Fibroblast of skin of left quadriceps (primary cell): ENCODE measurements at places on chromosomes 1 and 21.

DNA sequence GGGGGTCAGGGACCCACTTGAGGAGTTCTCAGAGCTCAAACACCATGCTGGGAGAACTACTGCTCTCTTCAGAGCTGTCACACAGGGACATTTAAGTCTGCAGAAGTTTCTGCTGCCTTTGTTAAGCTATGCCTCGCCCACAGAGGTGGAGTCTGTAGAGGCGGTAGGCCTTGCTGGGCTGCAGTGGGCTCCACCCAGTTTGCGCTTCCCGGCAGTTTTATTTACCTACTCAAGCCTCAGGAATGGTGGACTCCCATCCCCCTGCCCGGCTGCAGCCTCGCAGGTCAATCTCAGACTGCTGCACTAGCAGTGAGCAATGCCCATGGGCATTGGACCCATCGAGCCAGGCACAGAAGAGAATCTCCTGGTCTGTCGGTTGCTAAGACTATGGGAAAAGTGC lies 706.4 kb downstream of the LRRIQ3 start:
- DNase-seq = no peak

- DNase-seq = no peak
Observed at GRCh38 chr21:16473988-16474387, 744.2 kb downstream of the USP25 start.

DNA sequence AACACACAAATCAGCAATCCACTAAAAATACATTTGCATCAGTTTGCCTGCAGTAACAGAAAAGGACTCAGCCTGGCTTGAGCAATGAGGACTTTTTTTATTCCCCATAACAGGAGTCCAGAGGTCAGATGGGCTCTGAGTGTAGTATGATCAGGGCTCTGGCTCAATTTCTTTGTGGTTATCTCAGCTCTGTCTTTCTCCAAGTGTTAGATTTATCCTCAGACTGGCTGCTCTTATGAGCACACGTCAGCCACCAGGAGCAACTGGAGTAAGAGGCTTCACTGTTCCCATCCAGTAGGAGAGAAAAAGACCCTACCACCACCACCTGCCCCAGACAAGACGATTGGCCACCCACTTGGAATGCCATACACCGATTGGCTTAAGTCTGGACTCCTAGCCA lies 36.2 kb upstream of the KLHDC7A start:
- DNase-seq = no peak

DNA sequence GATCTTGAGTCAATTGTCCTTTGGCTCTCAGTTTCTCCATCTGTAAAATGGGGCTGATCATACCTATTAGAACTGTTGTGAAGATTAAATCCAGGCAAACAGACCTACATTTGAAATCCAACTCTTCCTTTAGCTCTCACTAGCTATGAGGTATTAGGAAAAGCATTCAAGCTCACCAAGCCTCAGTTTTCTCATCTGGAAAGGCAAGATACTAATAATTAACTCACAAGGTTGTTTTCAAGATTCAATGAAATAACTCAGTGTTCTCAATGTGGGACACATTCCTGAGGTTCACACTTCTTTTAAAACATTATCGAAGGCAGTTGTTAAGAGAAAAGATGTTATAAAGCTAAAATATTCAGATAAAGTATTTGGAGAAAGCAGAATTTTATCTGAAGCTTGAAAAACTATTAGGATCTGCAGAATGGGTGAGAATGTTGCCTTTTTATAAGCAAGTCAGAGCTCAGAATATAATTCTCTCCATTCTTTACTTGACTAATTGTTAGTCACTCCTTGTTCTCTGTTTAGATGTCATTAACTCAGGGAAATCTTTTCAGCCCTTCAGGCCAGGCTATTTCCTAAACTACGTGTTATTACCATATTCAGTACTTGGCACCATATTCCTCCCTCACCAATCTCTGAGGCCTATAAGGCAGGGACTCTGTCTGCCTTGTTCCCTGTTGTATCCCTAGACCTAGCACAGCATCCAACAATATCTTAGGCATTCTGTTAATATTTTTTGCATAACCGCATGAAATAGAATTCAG lies 72.0 kb upstream of the VAV3 start:
- no peak for DNase-seq

DNA sequence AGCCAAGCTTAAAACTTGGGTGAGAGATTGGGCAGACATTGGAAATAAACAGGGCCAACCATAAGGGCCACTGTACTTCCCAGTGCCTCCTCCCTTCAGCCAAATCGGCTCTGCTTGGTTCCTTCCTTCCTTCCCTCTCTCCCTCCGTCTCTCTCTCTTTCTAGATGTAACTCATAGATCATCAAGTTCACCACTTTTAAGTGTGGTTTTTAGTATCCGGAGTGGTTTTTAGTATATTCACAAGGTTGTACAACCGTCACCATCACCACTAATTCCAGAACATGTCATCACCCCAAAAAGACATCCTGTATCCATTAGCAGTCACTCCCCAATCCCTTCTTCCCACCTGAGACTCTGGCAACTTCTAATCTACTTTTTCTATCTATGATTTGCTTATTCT lies 51.0 kb downstream of the MYSM1 start:
- DNase-seq = no peak

DNA sequence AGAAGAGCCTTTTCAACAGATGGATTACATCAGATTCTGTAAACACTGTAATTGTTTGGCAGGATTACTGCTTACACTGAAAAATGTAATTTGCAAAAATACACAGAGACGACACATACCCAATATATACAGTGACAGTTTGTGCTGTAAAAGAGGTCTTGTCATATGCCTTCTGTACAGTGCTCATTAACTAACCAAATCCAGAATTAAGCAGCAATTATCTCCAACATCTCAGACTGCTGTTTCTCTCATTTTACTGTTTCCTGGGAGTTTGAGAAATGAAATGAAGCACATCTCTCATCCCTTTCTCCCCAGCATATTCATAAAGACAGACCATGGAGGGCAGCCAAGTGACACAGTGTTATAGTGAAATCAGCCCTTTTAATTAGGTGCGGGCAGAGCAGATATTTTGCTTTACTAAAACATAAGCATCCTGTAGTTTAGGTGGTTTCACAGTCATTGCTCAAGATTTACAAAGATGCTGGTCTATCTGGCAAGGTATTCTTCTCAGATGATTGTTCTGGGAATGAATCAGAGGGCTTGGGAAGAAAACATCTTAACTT lies 618.4 kb upstream of the USP24 start:
- peak; percentile 95 for DNase-seq

DNA sequence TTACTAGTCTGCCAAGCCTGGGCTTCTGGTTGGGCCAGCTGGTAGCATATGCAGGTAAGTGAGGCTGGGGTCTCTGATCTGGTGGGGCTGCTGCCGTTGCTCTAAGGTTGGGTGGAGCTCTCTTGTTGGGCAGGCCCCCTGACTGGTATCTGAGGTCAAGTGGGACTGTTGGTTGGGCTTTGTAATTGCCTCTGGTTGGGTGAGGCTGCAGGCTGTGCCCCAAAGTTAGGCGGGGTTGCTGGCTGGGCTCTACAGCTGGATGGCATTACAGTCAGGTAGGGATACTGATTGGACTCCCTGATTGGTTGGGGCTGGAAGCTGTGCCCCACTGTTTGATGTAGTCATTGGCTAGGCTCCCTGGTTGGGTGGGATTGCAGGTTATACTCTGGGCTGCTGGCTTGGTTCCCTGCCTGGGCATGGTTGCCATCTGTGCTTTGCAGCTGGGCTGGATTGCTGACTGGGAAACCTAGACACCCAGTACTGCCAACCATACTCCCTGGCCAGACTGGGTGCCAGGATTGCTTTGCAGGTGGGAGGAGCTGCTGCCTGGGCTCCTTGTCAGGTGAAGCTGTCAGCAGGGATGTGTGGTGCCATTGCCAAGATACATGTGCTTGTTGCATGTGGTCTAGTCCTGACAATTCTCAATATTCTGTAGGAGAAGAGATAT lies 130.5 kb downstream of the RABGAP1L start:
- no peak for DNase-seq

- no peak for DNase-seq
Observed at GRCh38 chr1:220153147-220153546, 59.2 kb downstream of the IARS2 start.

DNA sequence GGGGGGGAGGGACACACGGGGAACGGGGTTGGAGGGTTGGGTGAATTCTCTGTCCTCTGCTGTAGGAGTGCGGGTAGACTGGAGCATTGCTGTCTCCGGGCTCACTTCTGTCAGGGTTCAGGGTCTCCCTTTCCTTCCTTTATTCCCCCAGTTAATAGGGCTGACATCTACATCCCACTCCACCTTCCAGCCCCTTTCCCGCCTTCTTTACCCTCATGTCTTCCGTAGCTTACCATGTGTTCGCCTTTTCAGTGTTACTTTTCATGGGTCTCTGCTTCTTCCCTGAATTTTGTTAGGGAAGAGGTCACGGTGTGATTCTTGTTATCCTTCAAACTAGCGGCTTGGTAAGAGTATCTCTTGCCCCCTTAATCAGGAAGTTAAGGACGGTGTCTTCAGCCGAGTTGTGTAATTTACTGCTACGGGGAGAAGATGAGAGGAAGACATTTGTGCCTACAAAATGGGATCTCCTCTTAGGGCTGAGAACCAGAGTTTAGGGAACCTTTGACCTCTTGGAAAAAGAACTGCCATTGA lies 917 bp downstream of the RAP1A start:
- DNase-seq = no peak

DNA sequence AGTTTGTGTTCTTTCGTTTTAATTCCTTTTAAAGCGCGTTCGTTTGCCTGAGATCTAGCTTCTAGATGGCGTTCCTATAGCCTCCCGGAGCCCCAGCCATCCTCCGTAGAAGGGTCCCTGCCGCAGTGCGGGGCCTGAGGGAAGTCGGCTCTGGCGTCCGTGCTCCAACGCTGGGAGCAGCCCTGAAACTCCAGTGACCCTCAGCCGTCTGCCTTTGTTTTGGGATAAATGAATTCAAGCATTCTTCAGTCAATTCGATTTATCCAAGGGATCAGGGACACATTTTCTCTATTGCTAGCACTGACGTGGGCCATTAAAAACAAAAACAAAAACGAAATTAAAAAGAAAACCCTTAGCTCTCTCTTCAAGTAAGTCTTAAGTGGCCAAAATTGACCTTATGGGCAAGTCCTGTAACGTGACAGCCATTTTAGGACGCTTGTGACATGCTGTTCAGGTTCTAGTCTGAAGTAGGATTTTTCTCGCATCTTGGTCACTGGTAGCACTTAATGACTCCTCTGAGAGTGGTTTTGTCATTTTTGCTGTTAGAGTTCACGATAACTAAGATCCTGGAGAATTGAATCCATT lies 742 bp upstream of the HSPA13 start:
- no peak for DNase-seq

DNA sequence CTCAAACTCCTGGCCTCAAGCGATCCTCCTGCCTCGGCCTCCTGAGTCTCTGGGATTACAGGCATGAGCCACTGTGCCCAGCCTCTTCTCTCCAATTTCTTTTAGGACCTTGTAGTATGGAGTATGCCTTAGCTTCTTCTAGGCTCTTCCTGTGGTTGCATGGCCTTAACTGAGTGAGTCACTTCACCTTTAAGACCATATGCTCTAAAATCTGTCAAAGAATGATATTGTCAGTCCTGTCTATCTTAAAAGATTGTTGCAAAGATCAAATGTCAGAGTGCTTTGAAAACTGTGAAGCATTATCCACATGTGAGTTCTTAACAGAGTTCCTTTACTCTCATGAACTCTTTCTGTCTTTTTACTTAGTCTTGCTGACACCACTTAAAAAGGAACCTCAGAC lies 37.2 kb downstream of the ATP2B4 start:
- DNase-seq = no peak

- no peak for DNase-seq
Observed at GRCh38 chr1:100708476-100709062, 11.0 kb upstream of the VCAM1 start.

- no peak for DNase-seq
Observed at GRCh38 chr1:65209005-65209885, 61.2 kb downstream of the AK4 start.

DNA sequence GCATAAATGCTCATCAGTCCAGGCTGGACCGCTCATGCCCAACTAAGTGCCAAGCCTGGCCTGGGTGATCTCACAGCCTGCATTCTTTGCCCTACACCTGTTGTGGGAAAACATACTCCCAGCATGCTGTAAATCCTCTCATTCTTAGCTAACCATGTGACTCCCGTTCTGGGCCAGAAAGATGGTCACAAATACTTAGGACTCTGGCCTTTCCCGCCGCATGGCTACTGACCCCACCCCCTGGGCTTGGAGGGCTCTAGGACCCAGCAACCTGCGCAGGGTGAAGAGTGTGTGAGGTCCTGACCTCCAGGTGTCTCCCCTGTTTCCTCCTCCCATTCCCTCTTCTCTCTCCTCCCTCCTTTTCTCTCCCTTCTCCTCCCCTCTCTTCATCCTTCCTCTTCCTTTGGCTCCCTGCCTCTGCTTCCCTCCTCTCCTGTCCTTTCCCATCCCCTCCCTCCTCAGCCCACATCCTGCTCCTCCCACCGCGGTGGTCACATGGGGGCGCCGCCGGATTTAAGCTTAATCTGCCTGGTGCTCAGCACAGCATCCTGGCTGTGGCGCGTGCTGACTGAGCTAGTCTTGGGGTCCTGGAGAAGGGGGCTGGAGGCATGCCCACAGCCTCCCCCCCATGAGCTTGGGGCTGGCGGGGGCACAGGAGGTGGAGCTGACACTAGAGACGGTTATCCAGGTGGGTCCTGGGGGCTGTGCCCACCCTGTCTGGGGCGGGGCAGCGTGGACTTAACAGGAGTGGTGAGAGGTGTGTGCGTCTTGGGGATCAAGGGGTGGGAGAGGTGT lies at the start of gene CROCC:
Gene CROCC, plus strand, starts transcription at position 541 of the 795 bp plus-strand sequence. Its CDS starts 88 bp downstream, at position 629.
- no peak for DNase-seq

DNA sequence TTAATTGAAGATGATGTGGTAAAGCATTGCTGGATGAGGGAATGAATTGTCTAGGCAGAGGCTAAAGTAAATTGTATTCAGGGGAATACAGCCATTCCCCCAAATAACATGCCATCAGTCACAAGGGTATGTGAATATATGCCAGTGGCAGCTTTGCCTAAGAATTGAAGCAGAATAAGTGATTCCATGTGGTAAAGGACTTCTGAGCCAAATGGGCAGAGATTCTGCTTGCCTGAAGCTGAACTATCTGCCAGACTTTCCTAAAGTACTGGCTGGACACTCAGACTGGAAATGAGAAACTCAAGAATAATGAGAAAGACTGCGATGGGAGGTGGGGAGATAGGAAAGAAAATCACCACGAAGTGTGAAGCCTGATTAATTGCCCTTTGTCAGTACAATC lies 2.4 kb downstream of the LIX1L start:
- DNase-seq = no peak

DNA sequence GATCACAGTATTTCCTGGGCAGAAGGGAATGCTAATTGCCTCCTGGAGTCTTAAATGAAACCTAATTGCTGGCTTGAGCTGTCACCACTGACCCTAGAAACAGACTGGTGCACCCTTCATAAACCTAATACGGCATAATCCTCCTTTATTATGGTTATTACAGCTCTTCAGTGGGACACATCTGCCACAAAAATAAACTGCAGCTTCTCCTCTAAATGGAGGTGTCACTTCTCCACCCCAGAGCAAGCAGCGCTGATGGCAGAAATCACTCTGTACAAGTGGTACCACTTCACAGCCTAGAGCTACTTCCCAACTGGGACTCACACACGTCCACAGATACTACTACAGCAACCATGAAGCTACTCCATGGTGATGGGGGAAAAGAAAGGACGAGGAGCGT lies 11.1 kb downstream of the PTPN14 start:
- no peak for DNase-seq
